ENCODE measurements at places on chromosomes 2 and 18. TPM values are rescaled to one million over a fixed set of nuclear protein-coding genes. Genes with fewer than 3 reads are reported as not detected.
A peak's percentile ranks its signal among the peaks of the same experiment; 100 is the strongest.

ADCY3 gene
- polyA plus RNA-seq: 43.2 TPM

GRCh38 chr18:58535340-58536201 is 93.3 kb downstream of the ALPK2 start:
- no peak for DNase-seq

DNA sequence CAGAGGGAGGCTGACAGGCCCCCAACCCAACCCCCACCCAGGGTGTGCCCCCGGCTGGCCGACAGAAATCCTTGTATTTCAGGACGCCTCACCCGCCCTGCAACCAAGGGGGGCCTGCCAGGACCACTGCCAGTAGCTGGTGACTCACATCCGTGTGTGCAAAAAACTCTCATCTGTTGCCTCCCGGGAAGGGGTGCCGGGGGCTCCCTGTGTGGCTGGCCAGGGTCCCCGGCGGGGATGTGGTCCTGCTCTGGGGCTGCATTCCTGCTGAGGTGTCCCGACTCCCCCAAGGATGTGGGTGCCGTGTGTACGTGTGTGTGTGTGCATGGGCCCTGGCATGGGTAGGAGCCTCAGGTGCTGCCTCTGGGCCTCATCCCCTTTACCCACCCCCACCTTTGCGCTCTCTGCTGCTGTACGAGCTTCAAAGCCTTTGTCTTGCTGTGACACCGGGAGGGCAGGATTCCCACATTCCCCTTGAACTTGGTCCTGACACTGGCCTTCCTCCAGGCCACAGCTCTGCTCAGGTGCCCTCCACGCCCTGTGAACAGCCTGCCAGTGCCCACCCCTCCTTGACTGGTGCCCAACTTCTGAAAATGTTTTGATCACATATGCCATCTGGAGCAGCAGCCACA is 226.3 kb upstream of the HDAC4 start:
- DNase-seq: no peak

- no peak for DNase-seq
Measured at GRCh38 chr2:222930862-222931261, 70.0 kb downstream of the ACSL3 start.

GRCh38 chr2:104616856-104617255 is 237.1 kb upstream of the POU3F3 start:
- no peak for DNase-seq

DNA sequence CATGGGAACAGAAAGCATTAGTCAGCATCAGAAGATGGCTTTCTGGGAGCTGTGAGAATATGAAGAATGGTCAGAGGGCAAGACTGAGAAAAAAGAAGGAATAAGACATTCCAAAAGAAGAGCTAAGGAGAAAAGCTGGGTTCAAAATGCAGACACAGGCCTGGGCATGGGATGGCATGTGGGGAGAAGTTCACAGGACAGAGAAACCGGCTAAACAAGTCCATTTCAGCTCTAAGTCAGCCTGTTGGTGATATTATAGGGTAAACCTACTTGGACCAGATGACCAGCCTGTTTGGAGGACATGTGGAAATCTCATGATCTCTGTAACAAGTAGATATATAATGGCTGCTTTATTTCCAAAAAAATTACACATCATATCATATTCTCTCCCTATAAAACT is 91.7 kb upstream of the MEIS1 start:
- no peak for DNase-seq

- DNase-seq: no peak
Measured at GRCh38 chr18:3499501-3499900, 49.5 kb downstream of the TGIF1 start.

RAX gene
- not detected for polyA plus RNA-seq

GRCh38 chr2:42775186-42775585 is 11.3 kb upstream of the OXER1 start:
- no peak for DNase-seq

POTEI gene
- not detected for polyA plus RNA-seq

- DNase-seq: no peak
Measured at GRCh38 chr2:205556841-205557539, 125.3 kb upstream of the NRP2 start.

SERPINB3 gene
- not detected for polyA plus RNA-seq

GPR155 gene
- polyA plus RNA-seq: 3.0 TPM

- DNase-seq: no peak
Measured at GRCh38 chr2:70557171-70557838, 3.7 kb upstream of the TGFA start.

GRCh38 chr2:200615247-200615646 is 29.4 kb downstream of the AOX1 start:
- no peak for DNase-seq

NGEF gene
- 0.11 TPM for polyA plus RNA-seq

LYG2 gene
- not detected for polyA plus RNA-seq

ARMC9 gene
- 83.1 TPM for polyA plus RNA-seq

GNAL gene
- 0.43 TPM for polyA plus RNA-seq

GRCh38 chr2:25790074-25790790 is 88.1 kb downstream of the ASXL2 start:
- DNase-seq: no peak

GRCh38 chr2:161353543-161353942 is 45.3 kb downstream of the PSMD14 start:
- DNase-seq: no peak

PLEK gene
- polyA plus RNA-seq: not detected

PROM2 gene
- polyA plus RNA-seq: 0.50 TPM

- peak; percentile 87 for DNase-seq
Measured at GRCh38 chr2:65432227-65433190, at the start of gene SPRED2. Gene SPRED2 (minus strand): TSS chr2:65432599. CDS start chr2:65431987, 612 bp downstream.

PLEKHH2 gene
- 2.2 TPM for polyA plus RNA-seq

- DNase-seq: no peak
Measured at GRCh38 chr2:108911401-108911800, 77.6 kb downstream of the EDAR start.

SLC5A6 gene
- polyA plus RNA-seq: 33.7 TPM

- no peak for DNase-seq
Measured at GRCh38 chr2:174573621-174574081, 24.0 kb downstream of the WIPF1 start.

DNA sequence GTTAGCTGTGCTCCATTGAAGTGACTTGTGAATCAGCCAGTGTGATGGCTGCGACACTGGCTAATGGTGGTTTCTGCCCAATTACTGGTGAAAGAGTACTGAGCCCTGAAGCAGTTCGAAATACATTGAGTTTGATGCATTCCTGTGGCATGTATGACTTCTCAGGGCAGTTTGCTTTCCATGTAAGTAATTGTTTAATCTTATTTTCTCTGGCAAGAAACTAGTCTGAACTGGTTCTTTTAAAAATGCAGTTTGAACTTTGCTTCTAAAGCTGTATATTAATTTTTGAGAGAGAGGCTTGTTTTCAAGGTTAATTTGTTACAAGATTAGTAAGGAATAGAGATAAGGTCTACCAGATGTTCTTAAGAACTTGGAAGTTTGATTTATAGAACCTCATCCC is 46.7 kb downstream of the GLS start:
- DNase-seq: no peak

DNA sequence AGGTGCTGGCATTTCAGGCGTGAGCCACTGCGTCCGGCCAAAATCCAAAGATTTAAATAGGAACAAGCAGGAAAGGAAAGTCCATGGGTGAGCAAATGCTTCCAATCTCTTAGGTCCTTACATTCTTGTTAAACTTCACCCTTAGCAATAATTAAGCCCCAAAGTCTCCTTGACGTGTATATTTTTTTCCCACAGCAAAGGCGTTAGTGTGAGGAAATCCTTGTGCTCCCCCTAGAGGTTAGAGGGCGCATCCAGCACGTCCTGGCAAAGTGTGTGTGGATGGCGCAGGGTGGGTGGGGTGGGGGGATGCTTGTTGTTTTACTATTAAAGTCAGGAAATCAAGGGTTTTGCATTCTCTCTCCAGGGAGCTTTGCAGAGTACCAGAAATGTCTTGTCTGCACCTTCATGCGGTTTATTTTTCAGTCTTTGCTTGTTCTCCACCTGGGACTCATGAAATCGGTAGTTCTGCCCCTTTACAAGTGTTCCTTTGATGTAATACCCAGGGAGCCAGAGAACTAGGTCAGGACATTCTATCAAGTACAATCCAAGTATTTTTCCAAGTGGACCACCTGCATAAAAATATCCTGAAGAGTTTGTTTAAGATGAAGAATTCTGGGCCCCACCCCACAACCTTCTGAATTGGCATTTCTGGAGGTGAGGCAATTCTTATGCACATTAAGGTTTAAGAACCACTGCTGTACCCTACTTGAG is 22.2 kb upstream of the ITSN2 start:
- no peak for DNase-seq

DNA sequence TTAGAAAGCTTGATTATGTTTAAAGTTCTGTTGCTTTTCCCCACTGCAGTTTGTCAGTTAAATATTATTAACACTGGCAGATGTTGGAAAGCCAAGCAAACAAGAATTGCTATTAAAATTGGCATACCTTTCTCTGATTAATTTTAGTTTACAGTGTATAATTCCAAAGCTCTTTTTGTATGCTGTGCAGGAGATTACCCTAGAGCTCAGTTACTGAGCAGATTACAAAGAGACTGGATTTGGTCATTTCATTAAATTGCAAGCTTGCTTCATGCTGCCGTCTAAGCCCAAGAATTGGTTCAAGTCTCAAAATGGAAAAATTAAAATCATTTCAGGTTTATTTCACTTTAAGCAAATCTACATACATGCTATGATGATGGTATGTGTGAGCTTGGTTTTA is 2.3 kb downstream of the ASAP2 start:
- no peak for DNase-seq

AGXT gene
- not detected for polyA plus RNA-seq

DNA sequence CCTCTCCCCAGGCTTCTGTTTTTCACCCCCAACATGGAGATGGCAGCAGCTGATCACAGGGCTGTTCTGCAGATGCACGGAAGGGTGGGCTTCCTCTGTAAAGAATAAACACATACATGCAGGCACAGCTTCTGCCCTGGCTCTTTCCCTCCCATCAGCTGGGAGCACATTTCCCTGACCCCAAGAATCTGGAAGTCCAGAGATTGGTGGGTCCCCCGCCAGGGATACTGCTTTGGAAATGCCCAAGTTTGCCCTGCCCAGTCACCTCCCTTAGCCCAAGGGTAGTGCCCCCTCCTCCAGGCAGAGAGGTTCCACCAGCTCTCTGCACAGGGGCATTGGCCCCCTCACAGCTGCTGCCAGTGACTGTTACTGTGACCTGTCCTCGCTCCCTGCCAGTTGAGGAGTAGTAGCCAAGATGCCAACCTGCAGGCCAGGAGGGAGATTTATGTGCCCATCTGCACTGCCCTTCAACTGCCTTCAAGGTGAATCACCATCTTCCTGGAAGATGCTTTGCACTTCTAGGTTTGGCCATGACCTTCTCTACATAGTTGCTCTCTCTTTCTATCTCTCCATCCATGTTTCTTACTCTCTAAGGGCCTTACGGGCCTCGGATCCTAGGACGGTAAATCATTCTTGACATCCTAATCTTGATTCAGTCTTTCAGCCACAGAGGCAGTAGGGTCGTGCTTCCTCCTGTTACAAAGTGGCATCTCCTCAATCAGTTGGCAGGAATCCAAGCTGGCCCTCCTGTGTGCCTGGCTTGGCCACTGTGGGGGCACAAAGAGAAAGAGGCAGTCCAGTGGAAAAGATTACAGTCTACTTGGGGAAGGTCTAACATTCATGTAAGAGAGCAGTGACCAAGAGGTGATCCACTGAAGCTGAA is 121.8 kb downstream of the CTIF start:
- DNase-seq: no peak

GRCh38 chr2:36137612-36138011 is 218.0 kb upstream of the CRIM1 start:
- DNase-seq: no peak

DNA sequence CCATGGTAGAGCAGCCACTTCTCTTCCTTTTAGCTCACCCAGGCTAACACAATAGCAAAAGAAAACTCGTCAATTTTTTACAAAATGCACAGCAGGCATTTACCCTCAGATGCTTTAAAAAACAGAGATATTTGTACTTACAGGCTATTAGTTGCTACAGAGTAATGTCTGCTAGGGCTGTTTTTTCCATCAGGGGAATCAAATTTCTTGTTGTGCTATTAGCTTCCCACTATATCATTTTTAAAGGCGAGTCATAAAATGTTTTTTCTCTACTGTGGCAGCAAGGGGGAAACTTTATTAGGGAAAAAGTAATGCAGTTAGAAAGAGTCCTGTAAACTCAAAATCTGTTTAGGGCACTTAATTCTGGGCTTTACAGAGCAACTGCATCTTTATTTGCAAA is 277.9 kb upstream of the THSD7B start:
- no peak for DNase-seq

DNA sequence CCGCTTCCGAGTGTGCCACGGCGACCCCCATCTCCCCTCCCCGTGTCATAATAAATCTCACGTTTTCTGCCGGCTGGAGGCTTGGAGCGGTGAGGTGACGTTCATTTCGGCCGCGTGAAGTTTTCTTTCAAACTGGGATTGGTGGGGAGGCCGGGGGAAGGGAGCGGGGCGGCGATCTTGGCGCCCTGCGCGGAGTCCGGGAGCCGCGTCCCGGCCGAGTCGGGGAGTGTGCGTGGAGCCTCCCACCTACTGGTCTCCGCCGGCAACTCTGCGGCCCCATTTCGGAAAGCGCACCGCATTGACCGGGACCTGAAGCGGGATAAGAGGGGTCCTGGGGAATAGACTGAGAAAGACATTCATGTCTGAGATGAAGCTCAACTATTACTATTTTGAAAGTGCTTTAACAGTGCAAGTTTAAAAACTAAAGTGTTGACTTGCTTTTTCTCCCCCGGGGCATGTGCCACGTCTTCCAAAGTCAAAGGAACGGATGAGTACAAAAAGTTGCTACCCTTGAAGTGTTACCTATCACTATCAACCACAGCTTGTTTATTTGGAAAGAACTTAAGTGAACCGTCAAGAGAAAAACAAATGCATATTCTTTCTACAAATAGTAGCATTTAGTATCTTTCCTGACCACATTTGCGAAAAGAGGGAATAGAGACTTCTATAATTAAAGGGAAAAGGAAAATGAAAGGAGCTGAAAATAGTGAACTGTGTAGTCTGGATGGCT is 818 bp upstream of the IKZF2 start:
- no peak for DNase-seq

IMPA2 gene
- polyA plus RNA-seq: 22.8 TPM

DNA sequence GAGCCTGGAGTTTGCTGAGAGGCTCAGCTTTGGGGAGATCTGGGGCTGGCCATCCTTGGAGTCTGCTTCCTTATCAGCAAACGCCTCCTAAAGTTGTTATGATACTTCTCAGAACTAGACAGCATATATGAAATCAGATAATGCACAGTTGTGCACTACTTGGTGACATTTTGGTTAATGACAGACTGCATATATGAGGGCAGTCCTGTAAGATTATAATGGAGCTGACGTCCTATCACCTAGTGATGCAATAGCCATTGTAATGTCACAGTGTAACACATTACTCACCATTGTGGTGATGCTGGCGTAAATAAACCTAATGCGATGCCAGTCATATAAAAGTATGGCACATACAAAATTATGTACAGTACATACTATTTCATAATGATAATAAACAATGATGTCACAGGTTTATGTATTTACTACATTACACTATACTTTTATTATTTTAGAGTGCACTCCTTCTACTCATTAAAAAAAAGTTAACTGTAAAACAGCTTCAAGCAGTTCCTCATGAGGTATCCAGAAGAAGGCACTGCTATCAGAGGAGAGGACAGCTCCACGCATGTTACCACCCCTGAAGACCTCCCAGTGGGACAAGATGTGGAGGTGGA is 298.1 kb upstream of the REV1 start:
- DNase-seq: no peak

- no peak for DNase-seq
Measured at GRCh38 chr2:240510513-240511210, 47.1 kb downstream of the ANKMY1 start.

Measured in BJ (cell line).